ENCODE measurements at places on chromosomes 3 and 15. TPM values are rescaled to one million over a fixed set of nuclear protein-coding genes. Genes with fewer than 3 reads are reported as not detected.

C3orf85 gene
- total RNA-seq, result not detected

DNA sequence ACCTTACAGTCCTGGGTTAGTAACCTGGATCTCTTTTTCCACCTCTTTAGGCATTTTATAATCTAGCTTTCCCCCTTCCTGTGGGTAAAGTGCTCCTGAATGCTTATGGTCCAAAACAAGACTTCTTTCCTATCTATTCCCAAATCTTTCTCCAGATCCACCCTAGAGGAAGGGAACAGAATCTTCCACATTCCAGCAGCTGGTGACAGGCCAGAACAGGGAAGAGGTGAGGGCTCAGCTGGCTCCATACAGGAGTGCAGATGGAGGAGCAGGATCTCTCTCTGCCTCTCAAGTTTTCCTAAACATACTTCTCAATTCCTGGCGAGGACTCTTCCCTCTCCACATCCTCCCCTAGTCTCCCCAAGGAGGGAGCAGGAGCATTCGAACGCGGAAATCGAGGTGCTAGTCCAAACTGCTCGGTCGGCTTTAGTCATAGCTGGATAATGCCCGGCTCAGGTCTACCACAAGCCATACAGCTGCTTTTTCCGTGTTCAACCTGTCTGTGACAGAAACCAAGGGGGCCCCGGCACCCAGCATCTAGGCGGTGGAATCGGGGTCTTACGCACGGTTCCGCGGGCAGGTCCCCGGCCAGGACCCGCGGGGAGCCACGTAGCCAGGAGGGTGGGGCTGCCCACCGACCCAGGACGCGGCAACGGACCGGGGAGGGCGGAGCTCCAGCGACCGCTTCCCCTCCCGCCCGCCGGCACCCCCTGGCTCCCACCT lies 4.0 kb downstream of the RASSF1 start:
- no peak for DNase-seq

DNA sequence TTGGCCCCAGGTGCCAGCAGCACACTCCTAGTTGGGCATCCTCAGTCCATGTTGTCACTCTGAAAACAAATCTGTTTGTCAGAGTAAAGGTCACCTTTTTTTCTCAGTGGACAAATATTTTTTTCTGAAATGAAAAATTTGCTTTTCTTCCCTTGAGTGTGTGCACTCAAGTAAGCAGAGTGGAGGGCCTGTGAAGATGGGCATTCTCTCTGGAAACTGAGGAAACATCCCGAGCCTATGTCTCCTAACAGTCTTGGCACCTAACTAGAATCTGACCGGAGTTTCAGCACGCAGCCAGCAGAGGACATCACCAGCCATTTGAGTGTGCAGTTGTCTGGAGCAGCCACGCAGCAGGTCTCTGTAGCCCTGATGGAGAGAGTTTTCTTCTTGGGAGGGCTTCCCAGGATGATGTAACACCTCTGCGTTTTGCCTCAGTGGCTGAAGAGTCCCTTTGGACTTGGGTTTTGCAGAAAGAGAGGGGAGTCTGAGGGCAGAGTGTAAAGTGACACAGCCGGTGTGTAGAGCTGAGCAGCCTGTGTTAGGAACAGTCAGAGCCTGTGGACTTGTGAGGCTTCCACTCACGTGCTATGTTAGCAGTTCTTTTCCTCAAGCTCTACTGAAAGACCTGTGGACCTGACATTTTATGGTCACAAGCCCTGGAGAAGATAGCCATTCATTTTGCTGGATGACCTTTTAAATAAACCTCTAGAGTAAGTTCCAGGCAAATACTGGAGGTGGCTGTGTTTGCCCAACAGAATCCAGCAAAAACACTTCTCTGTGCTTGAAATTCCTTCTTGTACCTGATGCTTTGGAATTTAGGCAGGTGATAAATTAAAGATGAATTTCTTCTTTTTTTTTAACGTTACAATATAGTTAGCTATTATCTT lies 51.6 kb downstream of the ABHD2 start:
- DNase-seq, result no peak

NEK10 gene
- total RNA-seq, result 9.4 TPM

DNA sequence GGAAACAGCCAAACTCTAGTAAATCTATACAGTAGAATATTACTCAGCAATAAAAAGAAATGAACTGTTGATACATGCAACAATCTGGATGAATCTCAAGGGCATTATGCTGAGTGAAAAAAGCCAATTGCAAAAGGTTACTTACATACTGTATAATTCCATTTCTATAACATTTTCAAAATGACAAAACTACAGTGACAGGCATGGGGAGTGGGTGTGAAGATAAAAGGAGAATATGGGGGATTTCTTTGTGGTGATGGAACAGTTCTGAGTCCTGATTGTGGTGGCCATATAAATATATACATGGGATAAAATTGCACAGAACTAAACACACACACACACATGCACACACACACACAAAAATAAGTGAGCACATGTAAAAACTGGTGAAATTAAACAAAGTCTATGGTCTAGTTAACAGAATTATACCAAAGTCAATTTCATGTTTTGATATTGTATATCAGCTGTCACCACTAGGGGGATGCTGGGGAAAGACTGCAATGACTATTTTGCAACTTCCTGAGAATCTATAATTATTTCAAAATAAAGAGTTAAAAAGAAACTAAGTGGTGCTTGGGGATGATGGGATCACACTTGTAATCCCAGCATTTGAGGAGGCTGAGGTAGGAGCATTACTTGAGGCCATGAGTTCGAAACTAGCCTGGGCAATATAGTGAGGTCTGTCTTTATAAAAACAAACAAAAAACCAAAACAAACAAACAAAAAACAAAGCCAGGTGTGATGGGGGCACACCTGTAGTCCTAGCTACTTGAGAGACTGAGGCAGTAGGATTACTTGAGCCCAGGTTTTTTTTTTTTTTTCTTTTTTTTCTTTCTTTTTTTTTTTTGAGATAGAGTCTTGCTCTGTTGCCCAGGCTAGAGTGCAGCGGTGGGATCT lies 66.0 kb downstream of the SPTSSB start:
- no peak for DNase-seq

- DNase-seq, result no peak
These were observed 368.2 kb upstream of the WNT5A start for GRCh38 chr3:55855311-55855710.

GRCh38 chr3:100702980-100703345 lies 6.3 kb upstream of the TFG start:
- DNase-seq, result no peak

DNA sequence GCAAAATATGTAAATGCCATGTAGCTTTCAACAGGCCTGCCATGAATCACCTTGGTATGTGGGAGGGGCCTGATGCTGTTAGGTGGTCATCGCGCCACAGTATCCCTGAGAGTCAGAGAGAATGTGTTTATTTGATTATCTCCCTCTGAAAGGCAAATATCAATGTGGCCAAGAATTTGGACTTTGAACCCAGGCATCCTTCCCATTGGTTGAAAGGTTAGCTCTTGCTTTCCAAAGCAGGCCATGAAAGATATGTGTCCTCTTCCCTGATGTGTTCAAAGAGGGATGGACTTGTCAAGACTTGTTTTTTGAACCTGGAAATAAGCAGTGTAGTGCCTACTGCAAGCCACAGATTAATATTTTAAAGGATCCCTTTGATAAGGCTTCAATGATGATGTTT lies 36.7 kb downstream of the SRP14 start:
- DNase-seq, result no peak

DNA sequence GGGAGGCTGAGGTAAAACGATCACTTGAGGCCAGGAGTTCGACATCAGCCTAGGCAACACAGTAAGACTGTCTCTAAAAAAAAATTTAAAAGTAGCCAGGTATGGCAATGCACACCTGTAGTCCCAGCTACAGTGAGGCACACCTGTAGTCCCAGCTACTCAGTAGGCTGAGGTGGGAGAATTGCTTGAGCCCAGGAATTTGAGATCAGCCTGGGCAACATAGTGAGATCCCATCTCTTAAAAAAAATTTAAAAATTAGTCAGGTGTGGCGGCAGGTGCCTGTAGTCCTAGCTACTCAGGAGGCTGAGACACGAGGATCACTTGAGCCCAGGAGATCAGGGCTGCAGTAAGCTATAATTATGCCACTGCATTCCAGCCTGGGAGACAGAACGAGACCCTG lies 6.8 kb downstream of the MESD start:
- DNase-seq, result no peak

DLEC1 gene
- 5.6 TPM for total RNA-seq

FBXO40 gene
- 0.23 TPM for total RNA-seq

SATB1 gene
- 59.7 TPM for total RNA-seq

DNA sequence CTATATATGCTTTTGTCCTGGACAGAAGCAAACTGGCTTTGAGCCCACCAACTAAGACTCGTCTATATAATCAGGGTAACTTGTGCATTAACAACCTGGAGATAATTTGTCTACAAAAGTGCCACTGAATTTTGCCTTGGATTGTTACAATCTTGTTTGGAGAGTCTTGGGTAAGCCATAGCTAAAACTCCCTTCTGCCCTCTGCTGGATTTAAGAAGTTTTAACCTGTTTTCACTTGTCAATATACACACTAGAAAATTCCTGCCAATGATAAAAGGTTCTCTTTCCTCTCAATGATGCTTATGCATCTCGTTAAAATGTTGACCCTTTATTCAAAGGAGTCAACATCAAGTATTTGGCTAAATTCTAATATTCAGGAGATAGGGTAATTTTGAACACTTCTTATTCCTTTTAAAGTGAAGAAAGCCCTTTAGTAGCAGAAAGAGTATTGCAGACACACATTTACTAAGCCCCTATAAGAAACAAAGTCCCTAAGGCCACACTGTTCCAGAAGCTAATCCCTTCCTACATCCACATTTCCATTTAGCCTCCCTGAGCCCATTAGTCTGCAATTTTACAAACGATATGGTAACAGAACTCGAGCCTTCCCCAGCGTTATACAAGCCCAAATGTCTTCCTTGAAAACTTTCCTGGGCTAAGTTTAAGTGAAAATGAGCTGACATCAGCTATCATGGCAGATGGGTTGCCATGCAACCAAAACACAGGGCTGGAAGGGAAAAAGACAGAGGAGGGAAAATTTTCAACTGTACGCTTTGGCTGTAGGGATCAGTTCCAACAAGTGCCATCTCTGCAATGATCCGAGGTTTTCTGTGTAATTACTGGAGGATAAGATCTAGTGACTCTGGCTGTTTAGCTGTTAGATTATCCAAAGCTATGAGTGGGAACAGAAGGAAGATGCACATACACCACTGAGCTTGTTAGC lies 75.9 kb upstream of the FGF12 start:
- no peak for DNase-seq

- no peak for DNase-seq
These were observed 9.3 kb downstream of the B2M start for GRCh38 chr15:44720460-44721176.

DNA sequence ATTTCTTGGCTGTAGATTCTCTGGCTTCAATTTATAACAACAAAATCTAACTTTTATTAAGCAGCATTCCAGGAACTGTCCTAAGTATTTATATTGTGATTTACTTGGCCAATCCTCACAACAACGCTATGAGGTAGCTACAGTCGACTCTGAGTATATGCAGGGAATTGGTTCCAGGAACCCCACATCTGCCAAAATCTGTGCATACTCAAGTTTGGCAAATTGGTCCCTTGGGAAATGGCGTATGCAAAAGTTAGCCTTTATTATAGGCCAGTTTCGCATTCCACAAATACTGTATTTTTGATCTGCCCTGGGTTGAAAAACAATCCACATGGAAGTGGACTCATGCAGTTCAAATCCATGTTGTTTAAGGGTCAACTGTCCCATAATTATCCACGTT lies 53.9 kb downstream of the RAP2B start:
- DNase-seq, result no peak

GRCh38 chr15:57205027-57205855 lies 171.1 kb upstream of the CGNL1 start:
- no peak for DNase-seq

GRCh38 chr15:58331913-58332675 lies 99.7 kb upstream of the LIPC start:
- peak; percentile 96 for DNase-seq

DNA sequence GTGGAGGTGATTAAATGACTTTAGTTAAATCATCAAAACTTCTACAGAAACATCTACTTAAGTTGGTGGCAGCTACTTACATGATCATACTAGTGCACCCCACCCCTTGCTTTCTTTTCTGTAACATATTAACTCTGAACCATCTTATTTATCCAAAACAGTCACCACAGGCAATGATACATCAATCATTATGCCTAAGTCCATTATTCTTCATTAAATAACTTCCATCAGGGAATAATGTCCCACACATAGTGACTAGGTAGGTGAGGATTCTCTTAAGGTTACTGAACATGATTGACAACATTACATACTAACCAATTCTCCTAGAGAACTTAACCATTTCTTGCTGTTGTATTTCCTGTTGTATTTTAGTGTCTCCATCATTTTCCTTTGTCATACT lies 210.2 kb downstream of the NR1D2 start:
- DNase-seq, result no peak

CRYGS gene
- total RNA-seq, result 3.4 TPM

CNTN6 gene
- 2.7 TPM for total RNA-seq

DNA sequence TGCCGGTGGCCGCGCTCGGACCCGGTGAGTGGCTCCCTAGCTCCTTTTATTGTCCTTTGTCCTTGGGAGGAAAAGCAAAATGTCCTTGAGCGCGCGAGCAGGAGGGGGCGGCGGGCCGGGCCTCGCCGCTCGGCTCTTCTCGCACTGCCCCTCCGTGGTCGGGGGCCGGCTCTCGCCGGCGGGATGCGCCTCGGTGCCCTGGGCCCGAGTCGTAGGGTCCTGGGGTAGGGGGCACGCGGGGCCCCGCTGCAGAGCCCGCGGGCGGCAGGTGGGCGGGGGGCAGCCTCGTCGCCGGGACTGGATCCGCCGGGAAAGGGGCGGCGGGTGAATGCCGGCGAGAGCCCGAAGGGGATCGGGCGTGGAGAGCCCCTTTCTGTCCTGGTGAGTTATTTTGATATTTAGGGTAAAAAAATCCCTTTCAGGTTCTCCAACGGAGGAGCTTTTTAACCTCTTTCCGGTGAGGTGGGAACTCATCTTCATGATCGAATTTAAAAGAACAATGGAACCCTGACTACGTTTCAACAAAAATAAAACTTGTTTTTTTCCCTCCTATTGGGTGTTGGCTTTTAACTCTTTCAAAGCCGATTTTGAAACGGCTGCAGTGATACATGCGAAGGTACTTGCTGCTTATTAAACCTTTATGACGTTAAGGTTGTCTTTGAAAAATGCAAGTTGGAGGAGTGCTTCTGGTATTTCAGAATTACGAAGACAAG lies 16.8 kb upstream of the CHD2 start:
- no peak for DNase-seq

DNA sequence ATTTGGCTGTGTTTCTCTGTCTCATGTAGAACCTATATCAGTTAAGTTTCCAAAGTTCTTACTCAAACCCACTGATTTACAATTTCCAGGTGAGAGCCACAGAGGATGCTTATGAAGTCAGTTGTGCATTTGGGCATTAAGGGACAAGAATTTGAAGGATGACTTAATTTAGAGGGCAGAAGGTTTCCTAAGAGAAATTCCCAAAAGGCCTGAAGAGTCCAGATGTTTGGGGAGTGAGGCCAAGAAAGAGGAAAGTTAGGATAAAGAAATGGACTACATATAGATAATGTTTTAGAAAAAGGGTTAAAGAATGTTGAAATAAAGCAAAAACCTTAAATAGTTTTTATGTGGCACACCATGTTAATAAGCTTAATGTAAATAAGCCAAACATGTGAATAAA lies 338.7 kb upstream of the GRM7 start:
- DNase-seq, result no peak

DNA sequence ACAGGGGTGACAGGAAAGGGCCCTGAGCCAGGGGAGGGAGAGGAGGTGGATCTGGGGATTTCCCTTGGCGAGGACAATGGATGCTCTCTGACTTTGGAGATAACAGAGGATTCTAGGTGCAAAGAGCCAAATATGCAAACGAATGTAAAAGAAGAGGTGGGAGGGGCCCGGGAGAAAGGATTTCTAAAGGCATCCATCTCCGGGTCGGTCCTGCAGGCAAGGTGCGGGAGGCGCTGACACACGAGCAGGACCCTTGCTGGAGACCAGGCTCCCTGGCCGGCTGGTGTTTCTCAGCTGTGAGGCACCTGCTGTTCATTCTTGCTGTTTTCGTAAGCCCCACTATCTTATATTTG lies 115.2 kb upstream of the TLE3 start:
- no peak for DNase-seq

All from ureter (tissue), 1 donor.